Effector memory CD4-positive, alpha-beta T cell (primary cell): ENCODE measurements at places on chromosomes 3 and 15.

DNA sequence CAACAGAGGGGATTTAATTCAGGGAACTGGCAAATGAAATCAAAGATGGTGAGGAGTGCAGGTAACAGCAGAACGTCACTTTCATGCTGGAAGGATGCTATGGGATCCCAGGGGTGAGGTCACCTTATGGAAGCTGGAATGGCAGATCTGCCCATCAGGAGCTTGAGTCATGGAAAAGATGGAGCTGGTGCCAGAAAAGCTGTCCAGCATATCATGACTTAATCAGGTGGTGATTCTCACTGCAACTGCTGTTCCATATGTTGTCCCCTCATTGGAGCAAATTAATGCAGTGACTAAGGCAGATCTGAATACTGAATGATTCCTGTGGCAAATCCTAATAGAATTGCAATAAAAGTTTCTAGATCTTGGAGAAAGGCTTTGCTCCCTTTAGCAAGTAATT, 38.4 kb downstream of the HHLA2 start:
- H3K4me1 ChIP-seq, result no peaks in the 10 kb centered on the region
- no peak overlapping the region for H3K27ac ChIP-seq
- H3K36me3 ChIP-seq, result no peaks in the 10 kb centered on the region
- H3K4me3 ChIP-seq, result no peak overlapping the region

GRCh38 chr15:55361048-55361447, 42.0 kb downstream of the PIGB start:
- H3K27me3 ChIP-seq, result no peaks in the 10 kb centered on the region
- no peaks in the 10 kb centered on the region for H3K4me1 ChIP-seq
- DNase-seq, result no peak

GRCh38 chr15:62439543-62440016, 274.5 kb upstream of the C2CD4B start:
- H3K36me3 ChIP-seq, result no peaks in the 10 kb centered on the region
- H3K27ac ChIP-seq, result no peak overlapping the region
- no peaks in the 10 kb centered on the region for H3K4me1 ChIP-seq
- H3K4me3 ChIP-seq, result no peak overlapping the region
- DNase-seq, result no peak
- no peaks in the 10 kb centered on the region for H3K27me3 ChIP-seq

DNA sequence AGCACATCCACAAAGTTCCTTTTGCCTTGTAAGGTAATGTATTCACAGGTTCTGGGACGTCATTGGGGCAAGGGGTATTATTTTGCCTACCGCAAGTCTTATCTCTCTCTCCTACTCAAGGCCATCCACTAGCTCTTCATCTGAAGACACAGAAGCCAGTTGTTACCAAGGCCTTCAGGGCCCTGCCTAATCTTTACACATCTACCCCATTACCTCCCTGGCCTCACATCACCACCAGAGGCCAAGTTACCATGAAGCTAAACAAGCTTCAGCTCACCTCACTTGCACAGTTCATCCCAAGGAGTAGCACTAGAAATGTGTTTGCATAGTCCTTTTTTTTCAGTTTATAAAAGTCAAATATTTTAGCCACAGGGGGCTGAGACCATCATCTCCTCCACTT, 34.1 kb downstream of the ATP8B4 start:
- H3K36me3 ChIP-seq, result no peaks in the 10 kb centered on the region
- no peaks in the 10 kb centered on the region for H3K4me1 ChIP-seq
- no peak overlapping the region for H3K27ac ChIP-seq
- H3K27me3 ChIP-seq, result no peaks in the 10 kb centered on the region
- no peak overlapping the region for H3K4me3 ChIP-seq

GRCh38 chr15:40358471-40359353, 693 bp downstream of the DISP2 start:
- DNase-seq, result no peak
- H3K27ac ChIP-seq, result no peak overlapping the region
- no peaks in the 10 kb centered on the region for H3K36me3 ChIP-seq
- peak overlapping the region; percentile 69 for H3K4me3 ChIP-seq

DNA sequence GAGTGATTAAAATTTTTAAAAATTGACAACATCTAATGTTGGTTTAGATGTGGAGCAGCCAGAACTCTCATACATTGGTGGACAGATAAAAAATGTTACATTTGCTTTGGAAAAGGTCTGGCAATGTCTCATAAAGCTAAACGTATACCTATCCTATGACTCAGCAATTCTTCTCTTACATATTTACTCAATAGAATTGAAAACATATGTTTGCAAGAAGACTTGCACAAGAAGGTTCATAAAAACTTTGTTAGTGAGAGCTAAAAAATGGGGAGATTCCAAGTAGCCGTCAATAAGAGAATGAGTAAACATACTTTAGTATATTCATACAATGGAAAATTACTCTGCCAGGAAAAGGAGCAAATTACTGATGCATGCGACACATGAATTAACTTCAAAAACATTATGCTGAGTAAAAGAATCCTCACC, 30.0 kb downstream of the MASP1 start:
- no peak for DNase-seq
- no peaks in the 10 kb centered on the region for H3K27me3 ChIP-seq
- no peaks in the 10 kb centered on the region for H3K36me3 ChIP-seq

- no peak for DNase-seq
- no peaks in the 10 kb centered on the region for H3K36me3 ChIP-seq
- no peaks in the 10 kb centered on the region for H3K4me1 ChIP-seq
- no peaks in the 10 kb centered on the region for H3K27me3 ChIP-seq
These were observed 189.1 kb downstream of the ANXA2 start for GRCh38 chr15:60208709-60209108.

- H3K27me3 ChIP-seq, result no peaks in the 10 kb centered on the region
- no peak overlapping the region for H3K27ac ChIP-seq
- no peak overlapping the region for H3K4me3 ChIP-seq
- H3K36me3 ChIP-seq, result no peaks in the 10 kb centered on the region
- DNase-seq, result no peak
These were observed 116.3 kb downstream of the CLSTN2 start for GRCh38 chr3:140051019-140051957.

DNA sequence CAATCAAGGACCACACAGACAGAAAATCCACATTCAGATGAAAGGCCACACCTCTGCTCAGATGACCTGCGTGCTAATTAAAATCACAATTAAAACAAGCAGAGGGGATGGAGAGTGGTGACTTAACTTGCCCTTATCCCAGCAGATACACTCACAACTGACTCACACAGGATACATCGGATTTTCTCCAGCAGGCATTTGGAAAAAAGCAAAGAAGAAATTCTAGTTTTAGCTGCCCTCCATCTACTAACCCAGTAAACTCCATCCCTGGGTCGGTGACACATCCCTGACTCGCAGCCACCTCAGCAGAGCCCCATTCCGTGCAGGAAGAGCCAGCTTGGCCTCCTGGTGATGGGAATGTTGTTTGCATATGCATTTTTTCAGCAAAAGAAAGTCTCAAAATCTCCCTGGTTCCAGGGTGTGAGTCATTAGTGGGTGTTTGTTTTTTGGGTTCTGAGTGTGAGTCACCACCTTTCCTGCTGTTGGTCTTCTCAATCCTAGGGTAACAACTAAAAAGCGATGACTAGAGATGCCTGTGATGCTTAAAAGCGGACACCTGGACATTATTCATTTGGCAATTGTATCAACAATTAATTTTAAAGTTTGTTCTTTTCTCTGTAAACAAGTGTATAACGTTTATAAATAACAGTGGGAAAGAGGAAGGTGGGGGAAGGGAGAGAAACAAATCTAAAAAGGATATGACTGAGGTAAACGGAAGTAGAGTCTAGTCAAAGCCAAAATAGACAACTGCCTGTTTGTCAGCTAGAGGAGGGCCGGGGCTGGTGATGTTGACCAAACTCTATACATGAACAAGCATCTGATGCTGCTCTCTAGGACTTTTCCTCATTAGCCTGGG, 49.8 kb upstream of the SLC4A7 start:
- H3K27me3 ChIP-seq, result no peaks in the 10 kb centered on the region
- peaks cover 12% of the 10 kb centered on the region for H3K4me1 ChIP-seq
- H3K4me3 ChIP-seq, result no peak overlapping the region
- peak overlapping the region; percentile 32 for H3K27ac ChIP-seq

GRCh38 chr15:61141497-61142125, 87.5 kb downstream of the RORA start:
- DNase-seq, result no peak
- H3K27ac ChIP-seq, result no peak overlapping the region
- H3K36me3 ChIP-seq, result no peaks in the 10 kb centered on the region
- no peaks in the 10 kb centered on the region for H3K27me3 ChIP-seq
- no peak overlapping the region for H3K4me3 ChIP-seq
- no peaks in the 10 kb centered on the region for H3K4me1 ChIP-seq

DNA sequence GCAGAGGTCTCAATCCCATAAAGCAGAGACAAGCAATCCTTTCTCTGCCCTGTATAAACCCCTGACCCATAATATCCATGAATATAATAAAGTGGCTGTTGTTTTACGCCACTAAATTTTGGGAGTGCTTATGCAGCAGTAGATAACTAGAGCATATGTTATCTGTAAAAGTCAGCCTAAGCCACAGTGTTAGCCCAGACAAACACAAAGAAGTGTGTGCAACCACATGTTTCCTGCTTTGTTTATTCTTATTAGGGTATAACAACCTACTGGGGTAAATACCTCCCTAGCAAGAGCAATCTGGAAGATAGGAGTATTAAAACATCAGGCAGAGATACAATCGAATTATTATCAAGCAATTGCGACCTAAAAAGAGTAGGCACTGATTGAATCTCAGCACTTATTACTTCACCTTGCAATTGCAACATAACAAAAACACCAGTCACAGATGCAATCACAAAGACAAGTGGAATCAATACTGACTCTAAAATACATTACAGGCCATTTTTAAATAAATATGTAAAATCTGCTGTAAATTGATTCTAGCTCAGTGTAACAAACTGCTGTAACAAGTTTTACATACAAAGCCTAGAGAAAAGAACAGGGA, 94.6 kb upstream of the UBE2E2 start:
- H3K27me3 ChIP-seq, result no peaks in the 10 kb centered on the region
- no peaks in the 10 kb centered on the region for H3K4me1 ChIP-seq
- no peaks in the 10 kb centered on the region for H3K36me3 ChIP-seq
- no peak overlapping the region for H3K27ac ChIP-seq

GRCh38 chr3:139020036-139020867, 474 bp downstream of the PRR23B start:
- H3K27me3 ChIP-seq, result no peaks in the 10 kb centered on the region
- DNase-seq, result no peak
- H3K4me1 ChIP-seq, result no peaks in the 10 kb centered on the region
- H3K27ac ChIP-seq, result no peak overlapping the region

GRCh38 chr3:25046911-25047771, 380.9 kb upstream of the RARB start:
- no peaks in the 10 kb centered on the region for H3K4me1 ChIP-seq
- H3K27me3 ChIP-seq, result no peaks in the 10 kb centered on the region
- no peak for DNase-seq
- no peak overlapping the region for H3K4me3 ChIP-seq
- H3K36me3 ChIP-seq, result no peaks in the 10 kb centered on the region

GRCh38 chr15:90820481-90820880, 47.9 kb upstream of the FURIN start:
- no peak for DNase-seq
- H3K4me3 ChIP-seq, result no peak overlapping the region
- H3K27me3 ChIP-seq, result no peaks in the 10 kb centered on the region

- H3K4me3 ChIP-seq, result no peak overlapping the region
- DNase-seq, result no peak
- H3K27ac ChIP-seq, result no peak overlapping the region
- no peaks in the 10 kb centered on the region for H3K27me3 ChIP-seq
These were observed 730.7 kb downstream of the SQOR start for GRCh38 chr15:46365572-46365971.

DNA sequence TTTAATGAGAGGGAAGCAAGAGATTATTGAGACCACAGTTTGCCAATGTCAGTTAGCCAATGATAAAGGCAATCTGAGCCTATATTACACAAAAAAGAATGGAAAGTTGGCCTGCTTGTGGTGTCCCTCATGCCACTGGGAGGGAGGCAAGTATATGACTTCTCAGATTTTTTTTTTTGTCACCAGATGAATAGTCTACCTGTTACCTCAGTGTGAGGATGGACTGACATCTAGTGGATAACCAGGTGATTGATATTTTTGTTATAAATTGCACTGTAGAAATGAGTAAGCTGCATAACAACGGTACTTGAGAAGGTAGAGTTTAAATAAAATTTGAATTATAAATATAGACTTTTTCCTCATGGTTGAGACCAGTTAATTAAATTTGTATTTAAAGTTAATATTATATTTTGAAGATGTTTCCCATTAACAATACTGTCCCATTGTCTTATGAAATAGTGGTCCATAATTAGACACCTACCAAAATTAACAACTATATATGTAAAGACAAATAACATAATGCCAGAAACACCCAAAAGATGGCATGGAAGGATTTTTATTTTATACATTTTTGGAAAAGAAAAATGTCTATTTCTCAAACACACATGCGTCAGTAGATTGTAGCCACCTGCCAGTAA, 237.8 kb upstream of the GADL1 start:
- no peak overlapping the region for H3K4me3 ChIP-seq
- no peaks in the 10 kb centered on the region for H3K4me1 ChIP-seq
- no peak overlapping the region for H3K27ac ChIP-seq
- no peak for DNase-seq

- H3K27me3 ChIP-seq, result no peaks in the 10 kb centered on the region
- H3K4me3 ChIP-seq, result no peak overlapping the region
- H3K4me1 ChIP-seq, result peaks cover 20% of the 10 kb centered on the region
- no peaks in the 10 kb centered on the region for H3K36me3 ChIP-seq
These were observed 14.5 kb downstream of the RLBP1 start for GRCh38 chr15:89206908-89207331.

GRCh38 chr3:45211466-45212094, 14.5 kb downstream of the TMEM158 start:
- no peak overlapping the region for H3K4me3 ChIP-seq
- H3K27ac ChIP-seq, result no peak overlapping the region
- H3K36me3 ChIP-seq, result no peaks in the 10 kb centered on the region
- no peak for DNase-seq
- H3K4me1 ChIP-seq, result no peaks in the 10 kb centered on the region

DNA sequence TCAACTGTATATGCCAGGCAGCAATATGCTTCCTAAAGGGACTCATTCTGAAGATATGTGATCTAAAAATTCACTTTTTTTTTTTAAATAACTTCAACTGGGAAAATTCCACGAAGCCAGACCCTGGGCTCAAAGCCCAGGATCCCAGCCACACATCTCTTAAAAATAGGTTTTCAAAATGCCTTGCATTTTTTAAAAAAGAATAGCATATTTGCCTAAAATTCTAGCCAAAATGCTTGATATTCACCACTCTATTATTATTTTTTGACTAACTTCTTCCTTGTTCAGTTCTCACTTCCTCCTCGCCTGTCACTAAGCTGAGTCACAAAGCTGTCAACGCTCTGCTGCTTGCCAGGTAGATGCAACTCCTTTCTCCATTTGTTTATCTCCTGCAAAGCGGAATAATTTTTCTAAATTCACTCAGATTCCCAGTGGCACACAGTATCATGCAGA, 28.0 kb upstream of the VGLL4 start:
- H3K4me1 ChIP-seq, result no peaks in the 10 kb centered on the region
- H3K27ac ChIP-seq, result no peak overlapping the region
- no peaks in the 10 kb centered on the region for H3K27me3 ChIP-seq
- DNase-seq, result no peak
- no peak overlapping the region for H3K4me3 ChIP-seq
